ENCODE measurements at places on chromosomes 1 and 21. TPM values are rescaled to one million over a fixed set of nuclear protein-coding genes. Genes with fewer than 3 reads are reported as not detected.

LCE1C gene
- not detected for total RNA-seq

USH2A gene
- not detected for total RNA-seq

DNA sequence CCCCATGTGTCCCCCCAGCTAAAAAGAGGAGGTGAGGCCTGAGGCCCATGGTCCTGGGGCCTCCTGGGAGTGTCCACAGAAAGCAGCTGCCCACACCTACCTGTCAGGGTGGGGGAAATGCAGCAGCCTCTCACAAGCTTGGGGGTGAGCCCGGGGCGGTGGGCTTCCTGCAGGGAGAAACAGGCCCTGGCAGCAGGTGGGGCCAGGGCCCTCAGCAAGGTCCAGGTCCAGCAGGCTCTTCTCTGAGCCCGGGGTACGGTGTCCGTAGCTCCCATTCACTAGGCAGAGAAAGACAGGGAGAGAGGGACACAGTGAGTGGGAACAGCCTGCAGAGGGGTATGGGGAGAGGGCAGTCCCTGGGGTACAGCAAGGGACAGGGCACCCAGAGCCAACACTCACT is 139.0 kb downstream of the GLIS1 start:
- DNase-seq, result no peak

- DNase-seq, result no peak
Observed at GRCh38 chr1:200374569-200375295, 35.1 kb downstream of the ZNF281 start.

DNA sequence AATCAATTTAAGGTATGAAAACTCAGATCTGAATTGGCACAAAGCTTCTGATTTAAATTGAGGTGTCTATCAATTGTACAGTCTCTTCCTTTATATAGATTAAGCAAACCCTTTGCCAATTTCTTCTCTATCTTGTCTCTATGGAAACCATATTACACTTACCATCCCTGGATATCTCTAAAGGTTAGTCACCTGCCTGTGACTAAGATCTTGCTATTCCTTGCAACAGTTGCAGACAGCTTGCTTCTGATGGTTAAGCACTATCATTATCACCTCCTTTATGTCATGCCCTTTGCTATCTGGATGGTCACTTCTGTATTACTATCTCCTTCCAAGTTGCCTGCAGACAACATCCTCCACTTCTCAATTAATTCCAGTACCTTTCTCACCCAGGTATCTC is 998.6 kb upstream of the B3GALT2 start:
- no peak for DNase-seq

DNA sequence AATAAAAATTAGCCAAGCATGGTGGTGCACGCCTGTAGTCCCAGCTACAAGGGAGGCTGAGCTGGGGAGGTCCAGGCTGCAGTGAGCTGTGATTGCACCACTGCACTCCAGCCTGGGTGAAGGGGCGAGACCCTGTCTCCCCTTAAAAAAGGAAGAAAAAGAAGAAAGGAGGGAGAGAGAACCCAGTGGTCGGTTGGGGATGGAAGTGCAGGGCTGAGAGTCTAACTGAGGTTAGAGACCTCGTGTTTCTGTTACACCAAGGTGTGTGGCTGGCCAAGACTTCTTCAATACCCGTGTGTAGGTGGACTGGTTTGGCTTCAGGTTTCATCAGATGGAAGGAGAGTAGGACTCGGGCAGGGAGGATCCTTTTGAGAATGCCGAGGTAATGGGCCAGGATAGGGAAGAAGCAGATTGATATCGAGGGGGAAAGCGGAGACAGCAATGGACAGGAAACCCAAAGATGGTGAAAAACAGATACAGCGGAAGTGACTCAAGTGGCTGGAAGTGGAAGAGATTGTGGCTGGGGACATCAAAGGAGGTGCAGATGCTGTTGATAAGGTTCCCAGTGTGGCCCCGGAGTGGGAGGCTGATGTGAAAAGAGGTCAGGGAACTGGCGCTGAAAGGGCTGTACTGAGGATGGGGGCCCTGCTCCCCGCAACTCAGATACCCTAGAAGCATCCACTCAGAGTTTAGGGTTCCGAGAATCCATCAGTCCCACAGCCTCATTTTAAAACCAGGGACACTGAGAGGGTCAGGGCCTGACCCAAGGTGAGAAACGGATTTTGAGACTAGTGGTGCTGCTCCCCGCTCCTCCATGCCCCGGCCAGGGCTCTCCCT is 681 bp upstream of the UBXN10 start:
- no peak for DNase-seq

- no peak for DNase-seq
Observed at GRCh38 chr1:178973652-178974101, 52.0 kb upstream of the FAM20B start.

GRCh38 chr21:27408826-27409225 is 441.9 kb upstream of the ADAMTS5 start:
- no peak for DNase-seq

GRCh38 chr1:201122321-201122957 is 4.5 kb downstream of the ASCL5 start:
- DNase-seq, result no peak
